NCI-H524 treated with DMSO at 0.1 percent for 48 hours (cell line): ENCODE measurements at places on chromosomes 1 and 21.
A peak's percentile ranks its signal among the peaks of the same experiment; 100 is the strongest.

DNA sequence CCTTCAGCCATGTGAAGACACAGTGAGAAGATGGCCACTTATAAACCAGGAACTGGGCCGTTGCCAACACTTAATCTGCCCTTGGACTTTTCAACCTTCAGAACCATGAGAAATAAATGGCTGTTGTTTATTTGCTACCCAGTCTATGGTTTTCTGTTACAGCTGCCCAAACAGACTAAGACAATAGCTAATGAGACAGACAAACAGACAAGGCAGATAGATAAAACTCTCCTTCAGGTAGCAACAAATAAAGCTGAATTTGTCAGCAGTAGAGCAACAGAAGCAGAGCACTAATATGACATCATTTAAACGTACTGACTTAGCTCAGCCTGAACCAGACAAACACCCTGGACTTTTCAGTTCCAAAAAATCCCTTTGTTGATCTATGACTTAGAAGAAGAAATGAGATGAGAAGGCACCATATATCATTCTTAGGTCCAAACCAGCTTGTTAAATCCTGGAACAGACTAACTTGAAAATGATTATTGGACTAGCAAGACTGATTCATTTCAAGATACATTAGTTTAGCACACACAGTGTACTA, 27.0 kb downstream of the ZZZ3 start:
- no peak for DNase-seq

GRCh38 chr1:228510101-228510802, 23.1 kb downstream of the RNF187 start:
- no peak for DNase-seq

DNA sequence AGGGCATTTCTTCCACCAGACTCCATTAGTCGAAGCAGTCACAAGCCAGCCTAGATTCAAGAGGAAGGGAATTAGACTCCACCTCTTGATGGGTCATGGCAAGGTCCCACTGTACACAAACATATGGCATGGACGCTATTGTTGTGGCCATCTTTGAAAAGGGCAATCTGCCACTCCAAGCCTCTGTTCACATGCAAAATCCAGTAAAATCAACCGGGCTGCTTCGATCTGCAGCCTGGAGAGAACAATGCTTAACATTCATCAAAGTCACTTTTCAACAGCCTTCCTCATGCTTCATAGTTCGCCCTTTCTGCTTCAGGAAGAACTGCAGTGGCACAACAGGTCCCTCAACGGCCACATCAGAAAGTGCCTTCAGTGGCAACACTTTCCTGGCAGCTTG, 28.0 kb upstream of the GJB5 start:
- no peak for DNase-seq

GRCh38 chr1:184197831-184198230, 146.3 kb downstream of the TSEN15 start:
- no peak for DNase-seq

DNA sequence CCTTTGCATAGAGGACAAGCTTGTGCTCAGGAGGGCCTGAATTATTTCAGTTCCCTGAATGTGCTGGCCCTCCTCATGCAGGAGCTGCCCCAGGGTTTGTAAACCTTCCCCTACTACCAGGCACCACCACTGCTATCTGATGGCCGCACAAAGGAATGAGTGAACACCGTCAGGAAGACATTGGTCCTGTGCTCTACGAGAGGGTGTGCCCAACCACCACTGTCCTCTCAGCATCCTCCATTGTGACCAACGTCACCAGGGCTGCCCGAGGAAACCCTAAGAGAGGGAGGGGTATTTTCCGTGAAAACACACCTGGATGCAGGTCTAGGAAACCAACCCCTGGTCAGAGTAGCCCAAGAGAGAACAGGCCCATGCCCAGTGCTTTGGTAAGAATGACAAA, 657.5 kb downstream of the KIF26B start:
- DNase-seq, result no peak

- DNase-seq, result no peak
Observed at GRCh38 chr1:40612345-40612831, 53.1 kb downstream of the RIMS3 start.

GRCh38 chr1:64623750-64624191, 121.1 kb upstream of the RAVER2 start:
- peak; percentile 24 for DNase-seq

- DNase-seq, result no peak
Observed at GRCh38 chr1:107450899-107451664, 310.2 kb downstream of the NTNG1 start.

- no peak for DNase-seq
Observed at GRCh38 chr1:55500601-55501000, 285.4 kb upstream of the USP24 start.

DNA sequence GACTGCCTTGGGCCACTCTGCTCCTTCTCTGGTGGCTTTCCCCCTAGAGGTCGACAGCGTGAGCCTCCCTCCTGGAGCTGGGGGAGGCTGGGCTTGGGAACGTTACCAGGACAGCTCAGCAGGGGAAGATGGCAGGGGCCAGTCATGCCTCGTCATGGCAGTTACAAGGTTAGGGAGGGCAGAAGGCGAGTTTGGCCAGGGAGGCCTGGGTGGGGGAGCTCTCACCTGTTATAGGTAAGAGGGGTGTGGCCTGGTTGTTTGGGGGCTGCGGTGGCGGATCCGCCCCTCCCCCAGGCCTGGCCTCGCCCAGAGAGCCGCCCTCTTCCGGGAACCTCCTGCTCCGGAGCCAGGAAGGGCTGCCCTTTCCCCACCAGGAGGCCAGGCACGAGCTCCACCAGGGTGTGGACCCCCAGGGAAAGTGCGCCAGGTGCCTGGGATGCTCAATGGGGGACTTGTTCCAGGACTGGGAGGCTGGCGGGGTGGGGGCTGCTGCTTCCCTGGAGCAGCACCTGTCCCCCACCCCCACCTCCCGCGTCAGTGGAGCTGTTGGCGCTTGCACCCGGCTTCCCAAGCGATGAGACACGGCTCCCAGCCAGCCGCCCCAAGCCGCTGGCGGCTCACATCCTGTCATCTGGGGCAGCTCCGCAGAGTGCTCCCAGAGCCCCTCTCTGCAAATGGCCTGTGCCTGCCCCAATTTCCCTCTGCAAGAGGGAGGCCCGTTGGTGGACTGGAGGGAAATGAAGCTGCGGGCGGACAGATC, 23.6 kb upstream of the PKP1 start:
- no peak for DNase-seq

- no peak for DNase-seq
Observed at GRCh38 chr1:147648933-147649332, 21.4 kb downstream of the ACP6 start.

- DNase-seq, result no peak
Observed at GRCh38 chr1:201686714-201687455, 142.1 kb upstream of the IPO9 start.

GRCh38 chr21:41605178-41605933, 97.4 kb upstream of the TMPRSS2 start:
- DNase-seq, result no peak

DNA sequence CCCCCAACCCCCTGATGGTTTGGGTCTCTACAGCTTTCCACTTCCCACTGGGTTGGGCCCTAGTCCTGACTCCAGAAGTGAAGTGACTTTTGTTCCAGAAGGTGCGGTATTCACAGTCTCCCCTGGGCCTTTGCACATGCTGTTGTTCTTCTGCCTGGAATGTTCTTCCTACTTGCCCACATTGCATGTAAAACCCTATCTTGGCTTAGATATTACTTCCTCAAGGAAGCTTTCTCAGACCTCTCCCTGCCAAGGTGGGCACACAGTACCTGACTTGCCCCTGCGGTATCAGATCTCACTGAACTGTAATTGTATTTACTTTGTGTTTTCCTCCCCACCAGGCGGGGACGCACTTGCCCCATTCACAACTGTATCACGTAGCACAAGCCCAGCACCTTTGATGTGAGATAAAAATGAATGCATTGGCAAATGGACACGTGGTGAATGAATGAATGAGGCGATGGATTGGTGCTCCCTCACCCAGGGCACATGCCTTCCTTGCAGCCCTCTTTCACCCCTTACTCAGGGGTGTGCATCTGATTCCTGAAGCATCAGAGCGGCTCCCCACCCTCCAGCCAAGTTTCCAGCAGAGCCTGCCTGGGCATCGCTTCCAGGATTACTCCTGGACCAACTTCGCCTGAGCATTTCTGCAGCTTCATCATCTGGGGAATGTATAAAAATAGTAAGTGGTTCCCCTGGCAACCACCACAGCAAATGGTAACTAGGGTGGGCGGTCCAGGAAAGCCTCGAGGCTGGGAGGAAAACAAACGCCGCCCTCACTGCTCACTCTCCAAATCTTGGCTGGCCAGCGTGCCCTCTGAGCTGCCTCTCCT, 19.8 kb downstream of the NENF start:
- DNase-seq, result no peak

DNA sequence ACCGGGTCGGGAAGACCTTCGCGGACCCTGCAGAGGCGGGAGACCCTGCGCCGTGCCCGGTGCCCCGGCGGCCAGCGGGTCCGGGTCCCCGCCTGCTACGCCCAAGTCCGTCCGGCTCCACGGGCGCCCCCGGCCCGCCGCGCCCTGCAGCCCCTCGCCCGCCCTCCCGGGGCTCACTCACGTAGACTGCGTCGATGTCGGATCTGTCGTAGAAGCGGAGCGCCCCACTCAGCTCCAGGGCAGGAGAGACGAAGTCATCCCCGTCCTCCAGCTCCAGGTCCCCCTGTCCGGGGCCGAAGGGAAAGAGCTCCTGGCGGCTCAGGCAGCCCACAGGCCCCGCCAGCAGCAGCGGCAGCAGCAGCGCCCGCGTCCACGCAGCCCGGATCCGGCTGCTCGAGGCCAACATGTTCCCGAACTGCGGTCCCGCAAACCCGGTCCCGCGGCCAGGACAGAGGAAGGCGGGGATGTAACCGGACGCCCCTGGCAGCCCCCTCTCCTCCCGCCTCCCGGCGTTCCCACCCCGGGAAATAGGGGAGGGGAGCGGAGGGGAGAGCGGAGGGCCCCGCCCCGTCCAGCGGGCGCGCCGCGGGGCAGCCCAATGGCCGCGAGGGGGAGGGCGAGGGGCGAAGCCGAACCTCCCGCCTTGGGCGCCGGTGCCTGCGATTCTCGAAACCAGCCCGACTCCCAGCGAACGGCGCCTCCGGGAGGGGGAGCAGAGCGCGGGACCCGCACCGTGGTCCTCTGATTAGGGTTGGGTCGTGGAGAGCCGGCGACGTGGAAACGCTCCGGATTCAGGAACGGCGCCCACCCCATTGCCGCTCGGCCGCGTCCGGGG, at the start of gene NID1:
TSS of gene NID1 (minus strand) at position 417 of the 835 bp plus-strand sequence. CDS start at position 406, 11 bp downstream.
- no peak for DNase-seq

- DNase-seq, result no peak
Observed at GRCh38 chr21:34690041-34690792, 21.4 kb downstream of the CLIC6 start.

DNA sequence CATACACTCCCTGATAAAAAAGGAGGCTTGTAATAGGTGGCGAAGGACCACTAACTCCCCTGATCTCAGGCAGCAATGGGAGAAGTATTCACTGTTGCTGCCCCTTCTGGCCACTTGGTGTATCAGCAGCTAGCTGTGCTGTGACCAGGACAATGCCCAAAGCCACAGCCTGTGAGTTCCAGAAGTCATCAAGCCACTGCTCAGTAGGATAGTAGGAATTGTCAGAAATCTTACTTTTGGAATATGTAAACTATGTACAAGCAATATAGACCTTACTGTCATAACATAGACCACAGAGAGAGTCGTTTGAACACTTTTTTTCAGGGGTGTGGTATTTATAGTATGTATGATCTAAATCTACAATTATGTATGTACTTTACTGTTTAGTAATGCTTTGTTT, 248.3 kb upstream of the CAMK1G start:
- DNase-seq, result no peak

GRCh38 chr1:172224871-172225270, 195.6 kb upstream of the C1orf105 start:
- DNase-seq, result no peak

DNA sequence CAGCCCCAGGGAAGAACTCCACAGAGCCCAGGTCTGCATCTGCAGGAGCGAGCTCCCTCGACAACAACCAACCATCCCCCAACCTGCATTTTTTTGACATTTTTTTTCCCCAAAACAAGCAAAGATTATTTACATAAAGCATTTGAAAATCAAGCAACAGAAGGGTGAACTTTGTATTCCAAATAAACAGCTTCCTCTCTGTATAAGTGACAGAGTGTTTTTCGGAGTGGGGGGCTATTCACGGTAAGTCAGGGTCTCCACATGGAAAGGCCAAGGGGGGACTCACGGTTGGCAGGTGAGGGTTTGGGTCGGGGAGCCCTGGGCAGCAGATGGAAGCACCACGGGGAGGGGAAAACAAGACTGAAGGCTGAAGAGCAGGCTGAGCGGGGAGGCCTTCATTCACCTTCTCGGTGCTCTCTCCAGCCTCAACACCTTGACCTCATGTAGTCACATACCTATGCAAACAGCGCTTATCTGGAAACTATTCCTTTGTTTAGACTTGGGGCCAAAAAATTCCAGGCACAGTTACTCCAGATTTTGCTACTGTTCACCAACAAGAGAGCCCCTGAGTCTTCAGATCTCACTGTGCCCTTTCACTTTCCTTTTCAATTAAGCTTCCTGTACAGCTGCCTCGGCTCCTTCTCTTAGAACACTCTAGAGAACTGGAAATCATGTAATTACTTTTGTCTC, 27.6 kb downstream of the C2CD2 start:
- DNase-seq, result no peak

- no peak for DNase-seq
Observed at GRCh38 chr1:115670476-115671175, 28.9 kb downstream of the VANGL1 start.

- DNase-seq, result no peak
Observed at GRCh38 chr21:35189077-35189863, 140.2 kb upstream of the RUNX1 start.

DNA sequence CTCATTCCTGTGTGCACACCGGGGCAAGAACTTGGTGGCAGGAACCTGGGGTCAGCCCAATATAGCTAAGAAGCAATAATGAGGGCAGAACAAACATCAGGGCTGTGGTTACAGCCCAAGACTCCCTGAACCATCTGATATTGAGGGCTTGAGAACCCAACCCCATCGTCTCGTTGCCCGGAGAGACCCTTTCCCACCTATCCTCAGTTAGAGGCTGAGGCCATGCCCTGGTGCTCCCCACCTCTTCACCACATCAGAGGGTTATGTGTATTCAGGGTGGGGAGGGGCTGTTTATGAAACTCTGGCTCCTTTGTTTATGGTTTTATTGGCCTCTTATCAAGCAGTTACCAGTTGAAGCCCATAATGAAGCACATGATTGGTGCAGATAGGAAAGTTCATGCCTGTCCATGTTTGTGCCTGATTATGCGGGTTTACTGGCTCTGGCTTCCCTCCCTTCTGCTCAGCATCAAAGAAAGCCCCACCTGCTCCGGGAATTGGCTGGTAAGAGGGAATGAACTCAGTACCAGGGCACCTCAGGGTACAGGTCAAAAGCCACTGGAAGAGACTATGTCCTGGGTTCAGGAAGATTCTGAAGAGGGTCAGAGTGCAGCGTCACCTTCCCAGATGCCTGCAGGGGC, 14.5 kb downstream of the NUAK2 start:
- DNase-seq, result no peak

GRCh38 chr1:61080413-61081143, 1.8 kb upstream of the NFIA start:
- DNase-seq, result no peak
